ENCODE measurements at places on chromosomes 7 and 10. TPM values are rescaled to one million over a fixed set of nuclear protein-coding genes. Genes with fewer than 3 reads are reported as not detected.

Gene CTNNA3
- total RNA-seq = not detected

Gene PRF1
- total RNA-seq = not detected

Gene HYAL4
- not detected for total RNA-seq

Gene MKRN1
- 80.1 TPM for total RNA-seq

Gene CYP3A4
- not detected for total RNA-seq

All from bronchial smooth muscle cell (primary cell).